T-cell (primary cell): ENCODE measurements at places on chromosomes 6 and 20. TPM values are rescaled to one million over a fixed set of nuclear protein-coding genes. Genes with fewer than 3 reads are reported as not detected.

- no peak for DNase-seq
These were observed 28.6 kb downstream of the PPARD start for GRCh38 chr6:35370785-35371493.

GRCh38 chr6:25173951-25174474 lies 105.2 kb upstream of the CARMIL1 start:
- no peak for DNase-seq

DNA sequence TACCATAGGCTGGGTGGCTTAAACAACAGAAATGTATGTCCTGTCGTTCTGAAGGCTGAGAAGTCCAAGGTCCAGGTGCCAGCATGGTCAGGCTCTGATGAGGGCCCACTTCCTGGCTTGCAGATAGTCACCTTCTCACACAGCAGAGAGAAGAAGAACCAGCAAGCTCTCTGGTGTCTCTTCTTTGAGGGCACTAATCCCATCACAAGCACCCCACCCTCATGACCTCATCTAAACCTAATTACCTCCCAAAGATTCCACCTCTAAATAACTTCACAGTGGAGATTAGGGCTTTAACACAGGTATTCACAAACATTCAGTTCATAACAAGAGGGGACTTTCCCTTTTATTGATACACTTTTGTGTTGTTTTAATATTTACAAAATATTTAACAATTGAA lies 61.1 kb downstream of the RIN2 start:
- DNase-seq, result no peak

- DNase-seq, result no peak
These were observed 39.2 kb downstream of the LIN28B start for GRCh38 chr6:104995989-104996617.

DNA sequence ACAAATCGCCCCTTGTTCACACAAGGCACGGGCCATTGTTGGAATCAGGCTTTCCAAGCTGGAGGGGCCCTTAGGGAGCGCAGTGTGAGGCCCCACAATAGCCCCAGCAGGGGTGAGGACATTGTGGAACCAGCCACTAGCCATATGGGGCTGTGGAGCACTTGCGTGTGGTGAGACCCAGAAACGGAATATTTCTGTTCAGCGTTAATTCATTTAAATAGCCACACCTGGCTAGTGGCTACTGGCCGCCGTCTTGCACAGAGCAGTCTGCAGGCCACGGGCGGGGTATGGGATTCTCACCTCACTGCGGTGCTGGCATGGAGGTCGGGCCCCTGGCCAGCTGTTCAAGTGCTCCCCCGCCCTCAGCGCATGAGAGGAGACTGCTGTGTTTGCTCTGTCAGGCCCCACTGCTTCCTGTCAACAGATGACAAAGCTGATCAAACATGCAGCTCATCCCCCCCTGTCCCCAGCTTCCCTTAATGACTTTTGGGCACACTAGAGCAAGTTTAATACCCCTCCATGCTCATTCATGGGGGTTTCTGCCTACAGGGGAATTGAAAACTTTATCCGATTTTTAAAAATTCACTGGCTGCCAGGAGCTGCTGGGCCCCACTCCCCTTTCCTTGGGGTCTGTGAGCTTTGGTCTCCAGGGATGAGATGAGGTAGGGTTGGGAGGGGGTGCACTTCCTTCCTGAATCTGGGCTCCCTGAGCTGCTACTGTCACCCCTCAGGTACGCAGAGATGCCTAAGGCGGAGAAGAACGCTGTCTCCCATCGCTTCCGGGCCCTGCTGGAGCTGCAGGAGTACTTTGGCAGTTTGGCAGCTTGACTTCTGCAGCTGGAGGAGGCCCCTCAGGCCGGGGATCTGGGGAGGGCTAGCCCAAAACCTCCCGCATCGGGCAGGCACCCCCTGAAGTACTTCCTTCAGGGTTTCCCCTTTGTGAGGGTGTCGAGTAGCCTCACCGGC lies 13.6 kb downstream of the ITPA start:
- peak; percentile 39 for DNase-seq

DNA sequence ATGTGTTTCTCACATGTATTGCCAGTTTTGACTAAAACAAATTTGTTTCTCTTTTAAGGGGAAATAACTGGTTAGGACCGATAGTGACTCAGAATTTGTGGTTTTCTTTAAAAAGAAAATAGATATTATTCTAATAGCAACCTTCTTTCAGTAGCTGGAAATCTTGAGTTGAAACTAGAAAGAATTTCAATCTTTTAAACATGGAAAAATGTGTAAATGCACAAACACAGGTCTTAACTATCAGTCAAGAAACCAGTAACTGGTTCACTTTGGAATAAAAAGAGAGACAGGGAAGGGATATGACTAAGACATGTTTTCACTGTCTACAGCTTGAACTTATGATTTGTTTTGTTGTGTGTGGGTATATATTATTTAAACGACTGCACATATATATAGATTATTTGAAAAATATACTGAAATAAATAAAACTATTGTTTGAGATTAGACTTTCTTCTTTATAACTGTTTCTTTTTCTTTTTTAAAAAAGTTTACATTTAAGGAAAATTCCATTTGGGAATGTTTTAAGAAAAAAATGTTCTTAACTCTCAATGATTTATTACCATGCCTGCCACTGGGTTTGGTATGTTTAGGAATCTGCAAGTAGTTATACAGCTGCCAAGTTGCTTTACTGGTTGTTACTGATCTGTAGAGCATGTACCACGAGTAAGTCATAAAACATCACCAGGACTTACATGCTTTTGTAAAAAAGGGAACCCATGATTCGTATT lies 753.3 kb upstream of the MARCKS start:
- no peak for DNase-seq

DNA sequence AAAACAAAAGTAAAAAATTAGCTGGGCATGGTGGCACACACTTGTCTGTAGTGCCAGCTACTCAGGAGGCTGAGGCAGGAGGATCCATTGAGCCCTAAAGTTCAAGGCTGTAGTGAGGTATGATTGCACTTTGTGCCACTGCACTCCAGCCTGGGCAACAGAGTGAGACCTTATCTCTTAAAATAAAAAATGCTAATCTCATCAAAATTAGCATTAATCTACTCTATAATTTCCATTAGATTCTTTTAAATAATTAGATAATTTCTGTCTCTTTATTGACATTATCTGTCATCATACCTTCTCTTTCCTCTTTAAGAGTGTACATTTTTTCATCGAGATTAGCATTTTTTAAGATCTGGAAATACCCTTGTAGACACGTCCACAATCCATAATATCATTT lies 48.0 kb downstream of the PHACTR3 start:
- no peak for DNase-seq

GRCh38 chr6:98711380-98711779 lies 123.0 kb upstream of the POU3F2 start:
- no peak for DNase-seq

DNA sequence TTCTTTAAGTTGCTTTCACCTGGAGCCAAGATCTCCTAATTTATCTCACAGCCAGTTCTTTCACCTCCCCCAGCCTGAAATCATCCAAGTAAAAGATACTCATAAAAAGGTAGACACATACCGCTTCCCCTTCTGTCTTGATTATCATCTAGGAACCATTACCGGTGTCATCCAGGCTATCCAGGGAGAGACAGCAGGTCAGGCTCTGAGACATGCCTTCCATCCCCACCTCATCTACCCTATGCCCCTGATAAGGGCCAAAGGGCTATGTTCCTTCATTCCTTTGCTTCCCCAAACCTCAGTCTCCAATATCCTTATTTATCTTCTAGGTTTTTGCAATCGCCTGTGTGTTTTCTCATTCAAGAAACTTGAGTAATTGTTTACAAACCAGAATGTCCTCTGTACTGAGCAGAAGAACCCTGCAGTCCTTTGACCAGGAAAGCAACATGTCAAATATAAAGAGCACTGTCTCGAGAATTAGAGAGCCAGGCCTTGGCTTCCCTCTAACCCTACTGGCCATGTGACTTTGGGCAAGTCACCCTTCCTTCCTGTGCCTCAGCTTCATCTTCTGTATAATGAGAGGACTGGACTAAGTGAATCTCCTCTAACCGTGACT lies 41.0 kb downstream of the TNFRSF21 start:
- DNase-seq, result no peak

- no peak for DNase-seq
These were observed 81.1 kb downstream of the BMP5 start for GRCh38 chr6:55794136-55794812.

- no peak for DNase-seq
These were observed 51.5 kb downstream of the PTPRT start for GRCh38 chr20:43138061-43138770.

DNA sequence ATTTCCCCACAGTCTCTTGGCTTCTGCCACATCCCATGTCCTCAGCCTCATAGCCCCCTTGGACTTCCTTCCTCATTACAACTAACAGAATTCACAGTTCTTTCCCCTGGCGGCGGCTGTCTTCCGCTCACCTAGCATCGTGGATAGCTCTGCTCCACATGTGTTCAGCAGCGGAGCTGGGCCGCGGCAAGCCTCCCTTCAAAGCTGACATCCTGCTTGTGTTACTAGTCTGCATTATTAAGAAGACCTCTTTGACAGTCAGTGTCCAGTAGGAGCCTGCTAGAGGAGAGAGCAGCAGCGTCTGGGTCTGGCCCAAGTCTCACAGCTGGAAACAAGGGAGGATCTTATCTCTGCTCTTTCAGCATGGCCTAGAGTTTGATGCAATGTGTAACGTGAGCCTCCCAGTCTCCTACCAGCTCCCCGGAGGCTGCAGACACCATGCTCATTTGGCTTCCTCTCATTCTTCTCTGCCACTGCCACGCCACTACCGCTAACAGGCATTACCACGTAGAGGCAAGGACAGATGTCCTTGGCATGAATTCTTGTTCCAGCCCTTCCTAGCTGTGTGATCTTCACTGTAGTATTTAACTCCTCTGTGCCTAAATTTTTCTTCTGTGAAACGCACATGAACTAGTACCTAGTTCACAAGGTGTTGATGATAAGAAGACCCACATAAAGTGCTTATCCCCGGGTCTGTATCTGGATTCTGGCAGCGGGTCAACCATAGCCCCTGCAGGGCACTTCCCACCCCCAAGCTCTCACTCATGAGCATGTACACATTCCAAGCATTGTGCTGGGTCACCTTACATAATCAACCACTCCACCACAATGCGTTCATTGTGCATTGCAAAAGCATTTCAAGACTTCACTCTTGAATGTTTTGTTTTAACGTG lies 107.1 kb upstream of the BACH2 start:
- no peak for DNase-seq

GRCh38 chr20:33994222-33994913 lies 657 bp downstream of the RALY start:
- DNase-seq, result peak; percentile 54

GRCh38 chr6:139932671-139933070 lies 558.2 kb upstream of the CITED2 start:
- no peak for DNase-seq

GRCh38 chr6:133393891-133394290 lies 152.7 kb downstream of the EYA4 start:
- DNase-seq, result no peak

DNA sequence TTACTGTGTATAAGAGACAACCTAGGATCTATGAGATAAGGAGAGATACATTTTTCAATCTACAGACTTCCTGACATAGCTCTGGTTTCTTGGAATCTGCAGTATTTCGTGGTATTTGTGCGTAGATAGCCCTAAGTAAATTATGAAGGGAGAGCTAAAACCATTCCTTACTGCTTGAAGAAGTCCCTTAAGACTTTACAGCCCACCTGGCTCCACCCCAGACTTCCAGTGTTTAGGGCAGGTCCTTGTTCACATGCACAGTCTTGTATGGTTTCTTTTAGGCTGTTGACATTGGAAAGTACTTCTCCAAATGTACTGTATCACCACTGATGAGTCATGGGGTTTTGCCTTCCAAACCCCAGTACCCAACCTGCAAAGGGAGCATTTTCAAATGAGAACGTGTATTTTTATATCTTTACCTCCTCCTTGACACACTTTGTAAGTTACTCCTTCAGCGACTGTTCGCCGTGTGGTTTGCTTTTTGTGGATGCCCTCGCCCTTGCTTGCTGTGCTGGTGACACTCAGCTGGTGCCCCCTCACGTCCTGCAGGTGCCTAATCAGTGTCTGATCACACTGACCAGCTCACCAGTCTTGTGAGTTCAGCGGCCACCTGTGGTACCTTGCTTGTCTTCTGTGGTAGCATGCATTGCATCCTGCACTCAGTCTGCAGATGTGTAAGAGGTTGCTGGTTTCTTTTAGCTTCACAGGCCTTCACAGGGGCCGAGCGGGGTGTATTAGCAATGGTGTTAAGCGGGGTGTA lies 73.3 kb downstream of the IGF2R start:
- no peak for DNase-seq

DNA sequence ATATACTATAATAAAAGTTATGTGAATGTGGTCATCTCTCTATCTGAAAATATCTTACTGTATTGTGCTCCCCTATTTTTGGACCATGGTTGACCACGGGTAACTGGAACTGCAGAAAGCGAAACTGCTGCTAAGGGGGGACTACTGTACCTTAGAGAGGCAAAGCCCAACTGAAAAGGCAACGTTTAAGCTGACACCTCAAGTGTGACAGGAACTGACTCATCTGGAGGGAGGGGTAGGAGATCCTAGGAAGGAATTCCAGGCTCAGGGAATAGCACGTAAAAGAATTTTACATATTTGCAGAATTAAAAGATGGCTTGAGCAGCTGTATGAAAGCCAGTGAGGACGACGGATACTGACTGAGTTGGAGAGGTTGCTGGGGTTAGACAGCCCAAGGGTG lies 34.8 kb downstream of the ELOVL2 start:
- no peak for DNase-seq

DNA sequence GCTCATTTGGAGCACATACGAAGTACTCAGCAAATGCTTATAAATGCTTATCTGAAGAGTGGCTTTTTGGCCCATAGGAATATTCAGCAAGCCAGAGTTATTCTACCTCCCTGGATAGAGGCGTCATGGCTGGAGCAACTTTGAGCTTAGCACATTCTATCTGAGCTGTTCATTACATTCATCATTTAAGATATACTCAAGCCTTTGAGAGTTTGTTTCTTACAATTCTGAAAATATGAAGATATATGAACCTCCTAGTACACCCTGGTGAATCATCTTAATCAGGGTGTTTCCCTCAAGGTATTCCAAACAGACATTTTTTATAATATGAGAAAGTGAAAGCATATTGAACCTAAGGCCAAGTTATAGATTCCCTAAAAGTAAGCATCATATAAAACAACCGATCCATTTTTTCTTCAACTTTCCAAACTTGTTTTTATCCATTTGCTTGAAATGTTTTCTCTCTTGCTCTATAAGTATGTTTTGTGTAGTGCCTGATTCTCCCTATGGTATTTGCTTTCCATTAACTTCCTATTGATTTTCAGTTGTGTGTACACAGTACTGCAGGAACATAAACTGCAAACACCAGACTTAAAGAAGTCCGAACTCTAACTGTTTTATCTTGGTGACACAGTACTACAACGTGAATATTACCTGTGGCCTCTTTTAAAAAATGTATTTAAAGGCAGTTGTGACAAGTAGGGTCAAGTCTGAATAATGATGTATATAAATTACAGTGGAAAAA lies 139.7 kb upstream of the PTPRK start:
- no peak for DNase-seq

The MEI4 gene
- total RNA-seq, result not detected

The TSPO2 gene
- total RNA-seq, result not detected

The GRM1 gene
- total RNA-seq, result not detected

The RAB23 gene
- total RNA-seq, result 0.23 TPM

The RALY gene
- total RNA-seq, result 126 TPM

The HLA-DMB gene
- total RNA-seq, result 8.8 TPM

The TRIM27 gene
- total RNA-seq, result 27.2 TPM

The PCK1 gene
- 0.26 TPM for total RNA-seq

The ENPP1 gene
- 0.36 TPM for total RNA-seq

The GGTLC1 gene
- total RNA-seq, result not detected

The EPHA7 gene
- not detected for total RNA-seq

The HTR1E gene
- total RNA-seq, result not detected

The HSPA12B gene
- 0.12 TPM for total RNA-seq
